ENCODE measurements at places on chromosomes 2 and 18. TPM values are rescaled to one million over a fixed set of nuclear protein-coding genes. Genes with fewer than 3 reads are reported as not detected.

DNA sequence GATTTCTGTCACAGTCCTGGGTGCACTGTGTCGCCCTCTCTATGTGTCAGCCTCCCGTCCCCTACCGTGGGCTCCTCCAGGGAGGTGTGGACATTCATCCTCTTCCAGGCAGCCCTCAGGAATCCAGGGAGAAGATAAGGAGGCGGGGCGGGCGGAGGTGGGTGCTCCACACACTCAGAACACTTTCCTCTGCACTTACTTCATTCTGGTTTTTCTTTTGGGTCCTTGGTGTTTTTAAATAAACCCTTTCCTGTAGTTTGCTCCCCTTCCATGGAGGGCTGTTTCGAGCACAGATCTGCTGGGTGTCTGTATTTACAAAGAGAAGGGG lies 183.9 kb downstream of the FAM210A start:
- DNase-seq: no peak

- DNase-seq: no peak
These were observed 197.3 kb upstream of the TWIST2 start for GRCh38 chr2:238650536-238650935.

RFTN2 gene
- total RNA-seq: under 0.01 TPM

MYCN gene
- not detected for total RNA-seq

IL37 gene
- total RNA-seq: not detected

DNA sequence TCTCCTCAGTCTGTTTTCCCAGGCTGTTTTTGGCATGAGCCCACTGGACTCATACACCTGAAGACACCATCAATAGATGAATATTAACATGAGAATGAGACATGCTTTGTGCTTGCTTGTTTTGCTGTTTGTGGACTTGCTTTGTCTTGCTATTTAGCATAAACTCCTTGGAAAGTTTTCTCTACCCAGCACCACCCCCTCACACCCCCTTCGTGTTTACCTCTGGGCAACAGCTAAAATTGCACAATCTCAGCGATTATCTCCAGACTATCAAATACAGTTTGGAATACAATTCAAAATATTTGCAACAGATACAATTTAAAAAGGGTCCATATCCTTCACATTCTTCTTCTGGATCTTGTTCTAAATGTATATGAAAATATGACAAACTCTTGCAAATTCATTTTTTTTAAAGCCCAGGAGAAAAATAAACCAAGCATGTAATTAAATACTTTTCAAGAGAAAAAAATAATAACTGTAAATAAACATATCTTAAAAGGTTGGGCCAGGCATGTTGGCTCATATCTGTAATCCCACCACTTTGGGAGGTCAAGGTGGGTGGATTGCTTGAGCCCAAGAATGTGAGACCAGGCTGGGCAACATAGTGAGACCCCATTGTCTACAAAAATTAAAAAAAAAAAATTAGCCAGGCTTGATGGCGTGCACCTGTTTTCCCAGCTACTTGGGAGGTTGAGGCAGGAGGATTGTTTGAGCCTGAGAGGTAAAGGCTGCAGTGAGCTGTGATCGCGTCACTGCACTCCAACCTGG lies 32.3 kb upstream of the PMAIP1 start:
- DNase-seq: no peak

DNA sequence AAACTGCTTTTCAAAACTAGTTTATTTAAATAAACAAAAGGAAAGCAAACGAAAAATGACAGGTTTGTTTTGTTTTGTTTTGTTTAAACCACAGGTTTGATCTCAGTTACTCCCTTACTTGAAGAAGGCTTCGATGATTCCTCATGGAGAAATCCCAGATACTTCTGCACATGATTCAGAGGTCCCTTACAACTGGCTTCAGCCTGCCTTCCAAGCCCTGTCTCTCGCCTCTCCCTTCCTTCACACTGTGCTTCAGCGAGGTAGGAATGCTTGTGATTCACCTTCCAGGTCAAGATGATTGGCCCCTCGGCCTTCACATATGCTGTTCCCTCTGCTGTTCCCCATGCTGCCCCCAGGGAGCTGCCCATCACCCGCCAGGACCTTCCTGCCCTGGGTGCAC lies 104.1 kb upstream of the ITGA6 start:
- peak; percentile 90 for DNase-seq

- DNase-seq: peak; percentile 51
These were observed 42.7 kb upstream of the ODC1 start for GRCh38 chr2:10490806-10491291.

MSTN gene
- total RNA-seq: not detected

HOXD3 gene
- total RNA-seq: not detected

GRCh38 chr18:24630346-24630880 lies 170.0 kb downstream of the HRH4 start:
- DNase-seq: no peak

DNA sequence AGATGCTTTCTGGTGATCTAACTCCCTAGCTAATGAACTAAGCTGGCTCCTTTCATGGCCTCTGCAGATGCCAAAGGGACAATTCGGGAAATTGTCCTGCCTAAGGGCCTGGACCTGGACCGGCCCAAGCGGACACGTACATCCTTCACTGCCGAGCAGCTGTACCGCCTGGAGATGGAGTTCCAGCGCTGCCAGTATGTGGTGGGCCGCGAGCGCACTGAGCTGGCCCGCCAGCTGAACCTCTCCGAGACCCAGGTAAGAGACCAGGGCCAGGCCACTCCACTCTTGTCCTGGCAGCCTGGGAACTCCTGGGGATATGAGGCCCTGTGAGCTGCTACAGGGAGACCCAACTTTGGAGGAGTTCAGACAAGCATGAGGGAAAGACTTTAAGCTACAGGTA lies 14.7 kb upstream of the ATP6V1B1 start:
- DNase-seq: no peak

- peak; percentile 7 for DNase-seq
These were observed 536 bp downstream of the PDE1A start for GRCh38 chr2:182426082-182426917.

DNA sequence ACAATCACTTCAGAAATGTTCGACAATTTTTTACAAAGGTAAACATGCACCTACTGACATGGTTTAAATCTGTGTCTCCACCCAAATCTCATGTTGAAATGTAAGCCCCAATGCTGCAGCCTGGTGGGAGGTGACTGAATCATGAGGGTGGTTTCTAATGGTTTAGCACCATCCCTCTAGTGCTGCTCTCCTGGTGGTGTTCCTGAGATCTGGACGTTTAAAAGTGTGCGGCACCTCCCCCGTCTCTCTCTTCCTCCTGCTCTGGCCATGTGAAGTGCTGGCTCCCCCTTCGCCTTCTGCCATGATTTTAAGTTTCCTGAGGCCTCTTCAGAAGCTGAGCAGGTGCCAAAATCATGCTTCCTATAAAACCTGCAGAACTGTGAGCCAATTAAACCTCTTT lies 28.3 kb downstream of the MAP3K2 start:
- DNase-seq: no peak

- DNase-seq: no peak
These were observed 54.4 kb upstream of the IL1RL1 start for GRCh38 chr2:102256874-102257462.
